Activated naive CD4-positive, alpha-beta T cell treated with anti-CD3 and anti-CD28 coated beads, Interleukin-2, amount 50 U/mL, for 16 hours (primary cell): ENCODE measurements at places on chromosomes 2 and 18.

- DNase-seq = peak; percentile 54
Measured at GRCh38 chr2:101718993-101719571, 21.6 kb downstream of the MAP4K4 start.

- DNase-seq = no peak
Measured at GRCh38 chr2:33375054-33375453, 101.4 kb upstream of the RASGRP3 start.

GRCh38 chr18:77114415-77115191 is 18.0 kb downstream of the MBP start:
- no peak for DNase-seq

DNA sequence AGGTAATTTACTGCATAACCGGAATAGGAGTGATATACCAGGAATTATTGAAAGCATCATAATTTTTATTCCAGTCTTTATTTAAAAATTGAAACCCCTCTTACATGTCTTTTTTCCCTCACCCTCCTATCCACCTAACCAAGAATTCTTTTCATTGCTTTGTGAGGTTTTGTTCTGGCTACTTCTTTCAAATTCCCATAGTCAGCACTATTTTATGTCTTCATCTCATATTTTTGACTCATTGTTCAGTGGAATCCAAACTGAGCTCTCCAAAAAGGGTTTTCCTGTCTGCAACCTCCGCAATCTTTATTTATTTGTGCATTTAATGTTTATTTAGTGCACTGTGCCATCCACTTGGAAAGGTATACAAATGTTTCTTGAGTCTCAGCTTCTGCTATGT is 128.5 kb downstream of the DOK6 start:
- no peak for DNase-seq

- DNase-seq = peak; percentile 42
Measured at GRCh38 chr18:70491734-70492348, 203.0 kb downstream of the SOCS6 start.

GRCh38 chr2:199144036-199144435 is 313.7 kb downstream of the SATB2 start:
- no peak for DNase-seq

DNA sequence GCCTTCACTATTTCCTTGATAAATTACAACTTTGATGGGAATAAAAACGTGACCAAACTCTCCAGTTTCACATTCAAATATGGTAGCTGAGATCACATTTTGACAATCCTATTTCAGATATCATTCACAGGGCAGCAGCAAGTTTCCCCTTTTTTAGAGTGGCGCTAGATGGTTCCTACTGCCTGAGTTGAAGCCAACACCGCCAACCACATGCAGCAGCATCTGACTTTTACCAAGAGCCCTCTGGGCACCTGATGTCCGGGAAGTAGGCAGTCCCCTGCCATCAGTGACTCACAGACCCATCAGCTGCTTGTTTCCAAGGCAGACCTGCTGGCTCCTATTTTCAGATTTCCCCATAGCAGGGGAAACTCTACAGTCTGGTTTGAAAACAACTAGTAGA is 4.0 kb upstream of the MREG start:
- DNase-seq = no peak

DNA sequence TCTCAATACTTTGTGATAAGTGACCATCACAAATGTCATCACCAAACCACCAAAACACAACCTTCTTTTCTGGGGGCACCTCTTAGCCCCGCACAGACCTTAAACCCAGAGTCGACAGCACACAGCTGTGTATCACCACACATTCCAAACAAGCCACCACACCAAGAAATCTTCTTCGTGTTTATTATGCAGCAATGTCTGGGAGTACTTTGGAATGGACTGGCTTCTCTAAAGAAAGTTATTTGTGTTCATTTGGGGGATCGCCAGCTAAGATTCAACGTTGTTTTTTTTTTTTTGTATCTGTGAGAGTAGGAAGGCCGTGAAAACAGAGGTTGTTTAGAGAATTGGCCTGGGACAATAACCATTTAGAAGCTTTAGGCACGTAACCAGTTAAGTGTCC is 1.1 kb upstream of the MTA3 start:
- no peak for DNase-seq

GRCh38 chr2:45255563-45255962 is 246.3 kb upstream of the SIX2 start:
- DNase-seq = no peak

GRCh38 chr2:57862153-57862552 is 184.5 kb upstream of the VRK2 start:
- DNase-seq = no peak

DNA sequence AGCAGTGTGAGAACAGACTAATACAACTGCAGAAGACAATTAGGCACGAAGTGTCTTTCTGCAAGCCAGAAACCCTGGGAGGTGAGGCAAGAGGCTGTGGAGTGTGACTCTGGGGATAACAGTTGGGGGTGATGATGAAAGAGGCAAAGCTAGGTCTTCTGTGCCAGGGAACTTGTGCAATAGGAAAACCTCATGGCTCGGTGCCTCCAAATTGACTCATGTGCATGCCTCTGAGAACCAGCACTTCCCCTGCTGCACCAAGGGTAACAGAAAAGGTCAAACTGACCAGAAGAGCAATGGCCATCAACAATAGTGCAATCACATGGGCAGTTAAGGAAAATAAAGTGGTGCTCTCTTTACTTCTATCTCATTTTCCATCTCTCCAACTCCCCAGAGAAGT is 136.4 kb downstream of the SCG2 start:
- no peak for DNase-seq

DNA sequence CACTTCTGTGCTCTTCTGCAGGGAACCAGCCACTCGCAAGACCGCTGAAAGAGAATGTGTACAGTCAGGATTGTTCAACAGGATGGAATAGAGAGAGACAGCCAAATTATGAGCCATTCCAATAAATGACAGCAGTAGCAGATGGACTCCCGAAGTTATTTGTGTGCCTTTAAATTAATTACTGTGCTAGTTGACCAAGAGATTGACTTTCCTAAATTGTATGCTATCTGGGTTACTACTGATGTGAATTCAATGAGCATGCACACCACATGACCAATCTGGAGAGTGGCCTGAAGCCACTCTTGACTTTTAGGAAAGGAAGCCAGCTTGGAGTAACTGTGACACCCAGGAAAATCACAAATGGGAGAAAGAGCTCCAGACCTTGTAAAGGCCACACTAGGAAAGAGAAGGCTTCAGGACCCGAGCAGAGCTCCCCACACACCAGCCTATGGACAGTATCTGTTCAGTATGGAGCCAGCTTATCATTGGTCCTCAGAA is 52.8 kb downstream of the CHMP3 start:
- no peak for DNase-seq

DNA sequence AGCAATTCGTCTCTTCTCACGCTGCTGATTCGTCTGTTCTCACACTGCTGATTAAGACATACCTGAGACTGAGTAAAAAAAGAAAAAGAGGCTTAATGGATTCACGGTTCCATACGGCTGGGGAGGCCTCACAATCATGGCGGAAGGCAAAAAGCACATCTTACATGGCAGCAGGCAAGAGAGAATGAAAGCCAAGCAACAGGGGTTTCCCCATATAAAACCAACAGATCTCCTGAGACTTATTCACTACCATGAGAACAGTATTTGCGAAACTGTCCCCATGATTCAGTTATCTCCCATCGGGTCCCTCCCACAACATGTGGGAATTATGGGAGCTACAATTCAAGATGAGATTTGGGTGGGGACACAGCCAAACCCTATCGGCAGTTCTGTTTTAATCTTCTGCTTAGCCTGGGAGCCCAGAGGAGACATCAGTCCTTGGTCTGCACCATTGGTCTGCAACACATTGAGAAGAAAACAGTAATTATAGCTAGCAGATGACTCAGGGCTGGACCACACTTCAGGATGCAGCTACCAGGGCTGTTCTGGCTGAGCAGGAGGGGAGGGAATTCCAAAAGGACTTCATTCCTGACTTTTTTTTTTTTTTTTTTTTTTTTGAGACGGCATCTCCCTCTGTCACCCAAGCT is 69.4 kb downstream of the CABLES1 start:
- DNase-seq = no peak

DNA sequence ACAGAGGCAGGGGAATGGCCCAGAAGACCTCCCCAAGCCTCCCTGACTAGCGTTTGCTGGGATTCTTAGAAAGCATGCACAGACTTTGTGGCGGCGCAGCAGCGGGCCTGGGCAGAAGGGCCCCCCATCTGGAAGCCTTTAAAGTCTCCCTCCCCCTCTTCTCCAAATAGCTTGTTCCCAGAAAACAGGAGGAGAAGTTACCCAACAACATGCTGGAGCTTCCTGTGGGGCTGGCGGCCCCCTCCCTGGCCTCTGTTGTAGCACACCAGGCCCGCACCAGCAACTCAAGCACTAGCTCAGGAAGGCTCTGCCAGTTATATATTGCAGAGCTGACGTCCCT is 334.8 kb downstream of the DYSF start:
- no peak for DNase-seq

GRCh38 chr2:215419769-215420470 is 15.9 kb downstream of the FN1 start:
- DNase-seq = no peak

DNA sequence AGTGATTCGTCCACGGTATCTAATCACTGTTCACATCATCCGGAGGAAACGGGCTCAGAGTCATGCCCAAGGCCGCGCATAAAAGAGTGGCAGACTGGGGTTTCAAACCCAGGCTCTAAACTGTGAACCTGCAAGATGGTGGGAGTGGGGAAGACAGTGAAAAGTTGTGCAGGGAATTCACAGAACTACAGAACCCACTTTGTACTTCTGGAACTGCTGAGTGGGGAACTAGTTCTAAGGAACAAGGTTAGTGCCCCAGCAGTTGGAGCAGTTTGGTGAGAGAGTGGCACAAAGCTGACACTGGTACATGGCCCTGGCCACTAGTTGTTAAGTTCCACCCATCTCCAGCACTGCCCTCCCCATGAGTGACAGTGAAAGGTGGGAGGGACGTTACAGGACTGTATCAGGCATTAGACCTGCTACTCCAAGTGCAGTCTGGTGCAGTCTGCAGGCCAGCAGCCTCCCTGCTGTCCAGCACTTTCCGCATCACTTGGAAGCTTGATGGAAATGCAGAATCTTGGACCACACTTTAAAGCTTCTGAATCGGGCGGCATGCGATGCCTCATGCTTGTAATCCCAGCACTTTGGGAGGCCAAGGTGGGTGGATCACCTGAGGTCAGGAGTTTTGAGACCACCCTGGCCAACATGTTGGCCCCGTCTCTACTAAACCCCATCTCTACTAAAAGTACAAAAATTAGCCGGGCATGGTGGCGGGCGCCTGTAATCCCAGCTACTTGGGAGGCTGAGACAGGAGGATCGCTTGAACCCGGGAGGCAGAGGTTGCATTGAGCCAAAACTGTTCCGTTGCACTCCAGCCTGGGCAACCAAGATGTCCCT is 47.3 kb downstream of the C2orf42 start:
- DNase-seq = peak; percentile 42

DNA sequence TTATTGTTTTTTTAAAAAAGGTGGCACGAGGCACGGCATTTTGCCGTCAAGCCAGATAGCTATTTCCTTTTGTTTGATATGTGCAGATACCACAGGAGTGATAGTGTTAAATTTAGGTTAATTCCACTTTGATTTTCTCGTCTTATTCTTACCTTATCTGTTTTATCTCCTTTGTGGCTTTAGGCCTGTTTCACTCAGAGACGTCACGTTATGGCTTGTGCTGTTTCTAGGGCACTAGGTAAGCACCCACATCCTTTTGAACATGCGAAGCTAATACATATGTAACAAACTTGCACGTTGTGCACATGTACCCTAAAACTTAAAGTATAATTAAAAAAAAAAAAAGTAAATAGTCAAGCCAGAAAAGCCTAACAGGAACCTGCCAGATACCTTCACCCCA is 57.8 kb downstream of the C18orf63 start:
- DNase-seq = no peak

DNA sequence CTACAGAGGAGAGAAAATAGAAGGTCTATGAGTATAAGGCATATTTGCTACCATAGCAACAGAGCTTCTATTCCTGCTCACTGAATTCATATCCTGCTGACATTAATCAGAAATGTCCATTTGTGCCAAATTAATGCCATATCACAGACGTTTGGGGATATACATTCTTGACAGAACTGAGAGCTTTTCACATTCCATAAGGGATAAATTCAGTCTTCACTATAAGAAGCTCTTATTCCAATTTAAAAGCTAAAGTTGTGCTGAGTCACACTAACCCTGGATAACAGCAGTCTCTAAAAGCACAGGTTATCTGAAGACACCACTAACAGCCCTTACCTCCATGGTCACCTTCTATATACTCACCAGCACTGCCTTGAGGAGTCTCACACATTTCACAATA is 178.1 kb downstream of the RAB3GAP1 start:
- DNase-seq = no peak

DNA sequence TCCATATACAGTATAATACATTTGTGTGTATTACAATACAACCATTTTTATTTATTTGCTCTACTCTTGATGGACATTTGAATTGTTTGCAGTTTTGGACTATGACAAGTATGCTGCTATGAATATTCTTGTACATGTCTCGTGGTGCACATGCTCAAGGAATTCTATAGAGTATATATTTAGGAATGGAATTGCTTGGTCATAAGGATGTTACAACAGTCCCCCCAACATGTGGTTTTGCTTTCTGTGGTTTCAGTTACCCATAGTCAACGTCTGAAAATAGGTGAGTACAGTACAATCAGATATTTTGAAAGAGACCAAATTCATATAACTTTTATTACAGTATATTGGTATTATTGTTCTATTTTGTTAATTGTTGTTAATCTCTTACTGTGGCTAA is 24.1 kb upstream of the PLEKHM3 start:
- DNase-seq = no peak

DNA sequence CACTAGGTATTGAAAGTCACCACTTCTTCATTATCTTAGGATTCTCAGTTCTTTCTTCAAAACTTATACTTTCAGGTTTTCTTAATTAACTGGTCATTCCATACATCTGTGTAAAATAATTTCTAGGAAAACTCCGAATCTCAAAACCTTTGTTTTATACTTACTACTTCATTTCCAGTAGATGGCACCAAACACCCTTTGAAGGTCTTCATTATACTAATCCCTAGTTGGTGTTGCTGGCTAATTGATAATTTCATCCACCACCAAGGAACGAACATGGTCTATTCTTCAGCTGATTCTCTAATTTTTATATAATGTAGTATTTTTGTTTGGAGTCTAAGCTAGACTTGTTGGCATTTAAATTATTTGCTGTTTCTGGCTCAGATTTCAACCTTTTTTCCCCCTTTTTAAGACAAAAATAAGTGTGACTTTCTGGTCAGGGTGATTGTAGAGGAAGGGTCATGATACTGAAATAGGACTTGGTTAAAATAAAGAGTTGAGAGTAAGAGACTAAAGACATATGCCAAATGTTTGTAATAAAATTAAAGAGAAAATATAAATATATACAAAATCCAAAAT is 2.8 kb upstream of the MXD1 start:
- DNase-seq = no peak

GRCh38 chr2:102652126-102652525 is 32.8 kb downstream of the SLC9A2 start:
- no peak for DNase-seq

- no peak for DNase-seq
Measured at GRCh38 chr2:57190007-57190406, 856.6 kb upstream of the VRK2 start.

- no peak for DNase-seq
Measured at GRCh38 chr18:50161597-50162205, 33.2 kb downstream of the MYO5B start.
